ENCODE measurements at places on chromosomes 3 and 15. TPM values are rescaled to one million over a fixed set of nuclear protein-coding genes. Genes with fewer than 3 reads are reported as not detected.

The PAQR5 gene
- 1.2 TPM for total RNA-seq

The OCA2 gene
- total RNA-seq = 8.0 TPM

The CNTN3 gene
- total RNA-seq = 9.7 TPM

The PLSCR2 gene
- 2.9 TPM for total RNA-seq

The RGMA gene
- total RNA-seq = 55.7 TPM

The SLC27A2 gene
- total RNA-seq = not detected

DNA sequence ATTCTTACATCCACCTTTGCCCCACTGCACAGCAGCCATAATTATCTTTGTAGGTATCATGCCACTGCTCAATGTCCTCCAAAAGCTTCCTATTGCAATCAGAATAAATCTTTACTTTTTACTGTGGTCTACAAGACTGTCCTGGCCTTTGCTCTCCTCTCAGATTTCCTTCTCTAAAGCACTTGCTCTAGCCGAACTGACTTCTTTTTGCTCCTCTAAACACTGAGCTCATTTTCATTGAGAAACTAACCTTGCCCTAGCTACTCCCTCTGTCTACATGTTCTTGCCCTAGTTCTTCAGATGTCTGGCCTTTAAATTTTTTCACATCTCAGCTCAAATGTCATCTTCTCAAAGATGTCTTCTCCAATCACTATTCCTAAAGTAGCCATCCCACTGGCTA is 342.8 kb downstream of the TBC1D5 start:
- H3K27ac ChIP-seq = no peak overlapping the region
- no peaks in the 10 kb centered on the region for H3K4me1 ChIP-seq
- H3K27me3 ChIP-seq = no peaks in the 10 kb centered on the region
- H3K36me3 ChIP-seq = peaks cover 11% of the 10 kb centered on the region
- no peak overlapping the region for H3K4me3 ChIP-seq

DNA sequence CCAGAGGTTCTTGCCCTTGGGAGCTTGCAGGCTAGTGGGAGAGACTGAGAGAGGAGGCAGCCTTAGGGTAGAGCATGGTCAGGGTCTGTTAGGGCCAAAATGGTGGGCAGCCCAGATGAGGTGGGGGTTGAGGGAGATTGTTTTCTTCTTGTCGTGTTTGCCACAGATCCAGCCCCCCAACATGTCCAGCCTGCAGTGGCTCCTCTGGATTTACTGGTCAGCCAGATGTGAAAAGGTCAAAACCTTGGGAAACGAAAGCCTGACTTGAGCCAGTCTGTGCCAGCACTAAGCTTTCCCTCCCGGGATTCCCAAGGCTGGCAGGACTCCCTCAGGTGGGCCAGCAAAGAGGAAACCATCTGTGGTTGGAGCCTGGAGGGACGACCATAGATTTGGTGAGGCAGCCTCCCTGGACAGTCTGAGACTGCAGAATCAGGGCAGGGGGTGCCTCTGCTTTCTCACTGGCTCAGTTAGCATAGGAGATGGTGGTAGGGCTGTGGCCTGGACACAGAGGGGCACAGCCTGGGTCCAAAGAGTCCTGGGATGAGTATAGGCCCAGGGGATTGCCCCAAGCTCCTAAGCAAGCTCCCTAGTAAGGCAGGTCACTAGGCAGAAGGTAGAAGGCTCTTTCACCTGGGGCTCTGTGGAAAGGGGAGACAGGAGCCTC is 51.2 kb upstream of the PRR23C start:
- H3K4me3 ChIP-seq = no peak overlapping the region
- H3K36me3 ChIP-seq = no peaks in the 10 kb centered on the region
- H3K4me1 ChIP-seq = no peaks in the 10 kb centered on the region
- H3K27ac ChIP-seq = no peak overlapping the region

- DNase-seq = no peak
- no peaks in the 10 kb centered on the region for H3K27me3 ChIP-seq
- H3K4me3 ChIP-seq = no peak overlapping the region
- no peaks in the 10 kb centered on the region for H3K36me3 ChIP-seq
- no peaks in the 10 kb centered on the region for H3K4me1 ChIP-seq
These were observed 66.2 kb upstream of the THSD4 start for GRCh38 chr15:71048913-71049675.

DNA sequence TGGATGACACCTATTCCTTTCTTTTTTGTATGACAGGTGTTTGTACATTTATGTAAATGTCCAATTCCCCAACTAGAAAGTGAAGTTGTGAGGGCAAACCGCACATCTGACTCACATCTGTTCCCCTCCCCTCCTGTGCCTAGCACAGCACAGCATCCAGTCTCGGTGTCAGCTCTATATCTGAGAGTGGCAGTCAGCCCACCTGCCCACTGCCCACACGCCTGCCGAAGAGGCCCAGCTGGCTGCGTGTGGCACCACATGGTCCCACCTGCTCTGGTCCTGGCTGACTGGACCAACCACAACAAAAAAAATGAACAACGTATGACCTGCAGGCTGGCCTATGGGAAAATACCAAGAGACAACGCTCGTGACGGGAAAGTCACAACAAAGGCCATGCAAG is 62.8 kb downstream of the XXYLT1 start:
- peaks cover 47% of the 10 kb centered on the region for H3K4me1 ChIP-seq
- no peaks in the 10 kb centered on the region for H3K36me3 ChIP-seq
- H3K27me3 ChIP-seq = no peaks in the 10 kb centered on the region
- no peak overlapping the region for H3K27ac ChIP-seq
- H3K4me3 ChIP-seq = no peak overlapping the region

DNA sequence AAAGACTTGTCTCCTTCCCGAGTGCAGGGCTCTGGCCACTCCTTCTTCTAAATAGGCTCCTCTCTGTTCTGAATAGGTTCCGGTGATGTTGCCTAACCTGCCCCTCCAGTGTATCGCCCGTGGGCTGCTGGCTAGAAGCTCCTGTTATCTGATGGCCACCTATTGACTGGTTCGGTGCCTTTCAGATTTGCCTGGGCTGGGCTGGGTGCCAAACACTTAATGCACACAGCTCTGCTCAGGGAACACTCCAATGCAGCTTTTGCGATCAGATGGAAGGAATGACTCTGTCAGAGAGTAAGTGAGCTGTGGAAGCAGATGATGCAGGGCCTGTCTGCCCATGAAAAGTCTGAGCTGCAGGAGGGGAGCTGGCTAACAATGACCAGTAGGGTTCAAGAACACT is 112.9 kb downstream of the CORO2B start:
- H3K27me3 ChIP-seq = no peaks in the 10 kb centered on the region
- no peak for DNase-seq
- no peaks in the 10 kb centered on the region for H3K36me3 ChIP-seq
- H3K4me1 ChIP-seq = no peaks in the 10 kb centered on the region
- H3K27ac ChIP-seq = no peak overlapping the region
- H3K4me3 ChIP-seq = no peak overlapping the region

DNA sequence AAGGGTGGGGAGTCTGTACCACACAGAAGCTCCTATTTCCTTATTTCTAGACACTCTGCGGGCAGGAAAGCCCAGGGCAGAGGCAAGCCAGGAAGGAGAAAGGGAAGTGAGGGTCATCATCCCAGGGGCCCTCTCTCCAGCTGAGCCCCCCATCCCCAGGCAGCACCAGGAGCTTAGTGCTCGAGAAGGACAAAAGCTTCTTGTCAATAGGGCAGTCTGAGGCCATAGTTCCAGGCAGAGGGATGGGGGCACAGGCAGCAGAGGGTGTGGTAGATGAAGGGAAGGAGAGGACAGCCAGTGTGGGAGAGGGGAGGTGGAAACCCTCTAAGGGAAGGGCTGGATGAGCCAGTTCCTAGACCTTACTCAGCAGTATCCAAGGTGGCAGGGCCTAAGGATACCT is 2.7 kb downstream of the MAP1A start:
- DNase-seq = no peak
- peaks cover 37% of the 10 kb centered on the region for H3K36me3 ChIP-seq
- no peaks in the 10 kb centered on the region for H3K27me3 ChIP-seq
- H3K27ac ChIP-seq = no peak overlapping the region
- H3K4me3 ChIP-seq = no peak overlapping the region

GRCh38 chr15:31326875-31327668 is 437 bp downstream of the KLF13 start:
- no peak for DNase-seq
- no peaks in the 10 kb centered on the region for H3K36me3 ChIP-seq
- peaks cover 42% of the 10 kb centered on the region for H3K4me1 ChIP-seq
- peak overlapping the region; percentile 76 for H3K4me3 ChIP-seq
- peak overlapping the region; percentile 95 for H3K27ac ChIP-seq

DNA sequence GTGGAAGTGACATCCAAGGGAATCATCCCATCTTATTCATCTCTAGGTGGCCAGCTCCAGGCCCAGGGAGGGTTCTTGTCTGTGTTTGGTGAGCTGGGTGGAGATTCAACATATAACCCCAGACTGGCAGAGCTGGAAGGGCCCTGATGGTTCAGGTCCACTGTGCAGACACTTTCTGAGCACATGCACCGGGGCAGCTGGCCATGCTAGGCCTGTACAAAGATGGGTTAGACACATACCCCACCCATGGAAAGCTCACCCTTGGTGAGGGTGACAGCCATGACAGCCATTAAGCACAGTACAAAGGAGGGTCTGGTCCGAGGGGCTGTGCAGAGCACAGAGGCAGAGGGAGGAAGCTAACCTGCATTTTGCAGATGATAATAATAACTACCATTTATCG is 100.4 kb downstream of the CORO2B start:
- no peaks in the 10 kb centered on the region for H3K4me1 ChIP-seq
- H3K27me3 ChIP-seq = no peaks in the 10 kb centered on the region
- no peak overlapping the region for H3K4me3 ChIP-seq
- H3K27ac ChIP-seq = no peak overlapping the region

- no peaks in the 10 kb centered on the region for H3K27me3 ChIP-seq
- H3K27ac ChIP-seq = no peak overlapping the region
- DNase-seq = no peak
- H3K4me1 ChIP-seq = no peaks in the 10 kb centered on the region
- H3K36me3 ChIP-seq = no peaks in the 10 kb centered on the region
- no peak overlapping the region for H3K4me3 ChIP-seq
These were observed 42.5 kb upstream of the RFX7 start for GRCh38 chr15:56286213-56286612.

DNA sequence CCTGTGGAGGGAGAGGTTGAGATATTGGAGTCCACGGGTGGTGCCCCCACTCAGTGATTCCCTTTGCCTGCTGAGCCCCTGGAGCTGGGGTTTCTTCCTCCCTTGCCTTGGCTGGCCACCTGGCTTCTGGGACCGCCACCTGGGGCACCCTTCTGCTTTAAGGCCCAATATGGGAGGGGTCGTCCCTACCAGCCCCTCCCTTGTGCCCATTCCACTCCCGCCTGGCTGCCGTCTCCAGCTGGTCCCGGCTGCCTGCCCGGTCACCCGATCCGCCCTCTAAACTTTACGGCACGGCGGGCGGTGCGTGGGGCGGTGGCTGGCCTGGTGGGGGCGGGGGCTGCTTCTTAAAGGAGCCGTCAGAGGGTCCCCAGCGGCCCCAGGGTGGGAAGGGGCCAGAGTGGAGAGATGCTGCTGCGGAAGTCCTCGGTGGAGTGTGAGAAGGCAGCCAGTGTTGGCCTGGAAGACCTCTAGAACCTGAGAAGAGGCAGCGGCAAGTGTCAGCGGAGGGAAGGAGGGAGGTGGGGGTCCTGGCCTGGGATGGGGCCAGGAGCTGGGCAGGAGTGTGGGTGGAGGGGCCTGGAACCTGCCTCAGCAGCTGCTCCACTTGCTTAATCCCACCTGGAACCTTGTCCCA is 1.6 kb upstream of the SEMA3B start:
- no peak for DNase-seq
- H3K36me3 ChIP-seq = no peaks in the 10 kb centered on the region
- H3K4me1 ChIP-seq = peaks cover 83% of the 10 kb centered on the region
- no peaks in the 10 kb centered on the region for H3K27me3 ChIP-seq
- peak overlapping the region; percentile 98 for H3K27ac ChIP-seq
- peak overlapping the region; percentile 71 for H3K4me3 ChIP-seq

DNA sequence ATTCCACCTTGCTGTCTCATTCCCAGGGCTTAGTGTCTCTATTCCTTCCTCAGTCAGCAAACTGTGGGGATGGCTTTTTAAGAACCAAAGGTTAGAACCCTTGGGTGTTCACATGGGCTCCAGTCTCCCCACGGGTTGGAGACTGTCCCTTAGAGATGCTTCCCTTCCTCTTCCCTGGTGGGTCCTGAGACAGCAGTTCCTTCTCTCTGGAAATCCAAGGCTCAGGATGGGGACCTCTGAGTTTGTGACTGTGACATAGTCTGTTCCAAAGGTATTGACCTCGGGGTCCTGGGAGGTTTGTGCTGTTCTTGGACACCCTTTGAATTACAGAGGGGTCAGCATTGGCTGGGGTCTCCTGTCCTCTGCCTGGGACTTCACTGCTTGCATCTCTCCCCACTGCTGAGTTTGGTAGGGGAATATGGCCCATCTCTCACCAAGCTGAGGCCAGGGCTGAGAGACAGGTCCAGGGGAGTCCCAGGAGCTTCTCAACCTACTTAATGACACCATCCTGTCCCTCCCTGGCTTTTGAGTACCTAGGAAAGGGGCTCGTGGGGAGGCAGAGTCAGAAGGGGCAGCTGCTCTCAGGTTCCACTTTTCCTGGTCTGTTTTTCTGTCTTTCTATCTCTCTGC is 1.5 kb downstream of the GRM2 start:
- no peaks in the 10 kb centered on the region for H3K27me3 ChIP-seq
- no peak for DNase-seq
- H3K4me1 ChIP-seq = peaks cover 5% of the 10 kb centered on the region
- H3K36me3 ChIP-seq = peaks cover 5% of the 10 kb centered on the region

- DNase-seq = no peak
- H3K27me3 ChIP-seq = no peaks in the 10 kb centered on the region
- H3K4me3 ChIP-seq = no peak overlapping the region
- no peak overlapping the region for H3K27ac ChIP-seq
- no peaks in the 10 kb centered on the region for H3K4me1 ChIP-seq
These were observed 12.4 kb upstream of the MELTF start for GRCh38 chr3:197041875-197042488.

DNA sequence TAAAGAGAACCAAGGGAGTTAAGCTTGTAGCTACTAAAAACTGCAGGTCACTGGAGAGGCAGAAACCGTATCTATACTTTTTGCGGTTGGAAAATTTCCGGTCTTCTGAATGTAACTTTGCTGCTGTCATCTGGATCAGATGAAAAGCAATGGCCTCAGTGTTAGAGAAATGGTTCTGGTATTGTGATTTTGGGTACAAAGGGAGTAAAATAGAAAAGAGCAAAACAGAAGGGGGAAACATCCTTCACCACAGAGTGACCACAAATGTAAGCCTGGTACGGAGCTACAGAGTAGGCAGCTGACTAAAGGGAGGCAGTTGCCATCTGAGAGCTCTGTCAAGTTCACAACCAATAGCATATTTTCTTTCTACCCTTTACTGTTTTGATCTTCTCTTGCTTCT is 5.6 kb downstream of the CD96 start:
- H3K36me3 ChIP-seq = no peaks in the 10 kb centered on the region
- no peak for DNase-seq
- no peaks in the 10 kb centered on the region for H3K27me3 ChIP-seq
- H3K27ac ChIP-seq = no peak overlapping the region
- H3K4me1 ChIP-seq = no peaks in the 10 kb centered on the region

DNA sequence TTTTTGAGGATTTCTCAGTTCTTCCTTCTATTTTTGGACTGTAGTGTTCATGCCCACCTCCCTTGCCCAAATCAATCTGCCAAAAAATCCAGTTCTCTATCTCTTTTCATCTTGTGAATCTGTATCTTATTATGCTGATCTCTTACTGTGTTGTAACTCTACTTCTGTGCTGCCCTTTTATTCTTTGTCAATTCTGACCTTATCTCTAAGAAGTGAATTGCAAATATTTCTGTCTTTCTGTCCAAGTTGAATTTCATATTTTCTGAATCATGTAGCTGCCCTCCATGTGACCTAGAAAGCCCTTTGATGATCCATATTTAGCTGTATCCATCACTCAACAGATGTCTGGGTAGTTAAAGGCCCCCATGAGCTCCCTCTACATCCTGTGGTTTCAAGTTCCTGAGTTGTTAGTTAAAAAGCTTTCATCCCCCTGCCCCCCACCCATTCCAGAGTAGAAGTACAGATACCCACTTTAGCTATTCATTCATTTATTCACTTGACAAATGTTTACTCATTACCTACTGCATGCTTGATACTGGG is 33.6 kb upstream of the ETV5 start:
- no peak overlapping the region for H3K4me3 ChIP-seq
- H3K4me1 ChIP-seq = no peaks in the 10 kb centered on the region
- no peak overlapping the region for H3K27ac ChIP-seq
- H3K27me3 ChIP-seq = no peaks in the 10 kb centered on the region
- no peak for DNase-seq
- no peaks in the 10 kb centered on the region for H3K36me3 ChIP-seq
